ENCODE measurements at places on chromosomes 7 and 10.

- no peak for DNase-seq
Measured at GRCh38 chr10:52879091-52879807, 106.7 kb upstream of the MBL2 start.

DNA sequence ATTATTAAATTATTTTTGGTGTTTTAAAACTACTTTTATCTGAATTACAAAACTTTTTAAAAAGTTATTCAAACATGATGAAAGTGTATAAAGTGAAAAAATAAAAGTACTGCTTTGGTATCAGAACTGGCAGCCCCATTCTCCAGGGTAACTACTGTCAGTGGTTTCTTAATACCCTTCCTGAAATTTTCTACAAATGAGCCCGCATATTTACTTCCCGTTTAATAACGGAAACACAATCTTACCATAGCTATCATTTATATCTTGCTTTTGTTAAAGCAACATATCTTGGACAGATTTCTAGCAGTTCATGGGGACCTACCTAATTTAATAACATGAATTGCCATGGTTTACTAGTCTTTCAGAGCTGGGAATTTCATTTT lies 249.9 kb downstream of the RNLS start:
- DNase-seq, result no peak

GRCh38 chr10:50511492-50512213 lies 112.1 kb downstream of the SGMS1 start:
- no peak for DNase-seq

DNA sequence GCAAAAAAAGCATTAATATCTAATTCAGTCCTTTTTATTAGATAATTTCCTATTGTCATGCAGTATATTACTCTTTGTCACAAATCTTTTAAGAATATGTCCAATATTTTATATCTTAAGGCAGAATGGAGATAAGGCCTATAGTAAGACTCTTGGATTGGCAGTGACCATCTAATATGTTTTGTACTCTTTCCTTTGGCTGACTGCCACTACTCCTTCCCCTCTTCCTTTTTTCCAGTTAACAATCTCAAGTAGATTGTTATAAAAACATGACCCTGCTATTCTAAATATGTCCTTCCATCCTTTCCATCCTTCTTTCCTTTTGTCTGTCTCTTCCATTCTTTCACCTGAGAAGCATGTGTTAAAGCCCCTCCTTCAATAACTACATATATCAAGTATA lies 92.8 kb upstream of the TMEM168 start:
- DNase-seq, result no peak

GRCh38 chr7:92767437-92767836 lies 68.9 kb downstream of the CDK6 start:
- DNase-seq, result no peak

GRCh38 chr10:30028738-30029030 lies 30.7 kb downstream of the JCAD start:
- no peak for DNase-seq

DNA sequence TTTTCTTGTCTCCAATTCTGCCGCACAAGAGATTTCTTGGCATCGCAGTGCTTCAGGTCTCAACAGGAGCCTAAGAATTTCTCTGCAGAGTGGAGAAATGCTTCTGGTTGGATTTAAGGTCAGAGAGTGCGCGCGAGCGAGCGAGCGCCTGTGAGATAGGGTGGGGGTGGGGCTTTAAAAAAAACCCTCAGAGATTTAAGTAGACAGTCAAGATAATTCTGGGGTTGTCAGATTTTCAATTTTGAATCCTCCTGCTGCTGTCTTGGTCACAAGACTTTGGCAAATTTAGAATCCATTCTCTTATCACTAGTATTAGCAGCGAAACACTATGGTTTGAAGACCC lies 49.7 kb downstream of the CPEB3 start:
- no peak for DNase-seq

DNA sequence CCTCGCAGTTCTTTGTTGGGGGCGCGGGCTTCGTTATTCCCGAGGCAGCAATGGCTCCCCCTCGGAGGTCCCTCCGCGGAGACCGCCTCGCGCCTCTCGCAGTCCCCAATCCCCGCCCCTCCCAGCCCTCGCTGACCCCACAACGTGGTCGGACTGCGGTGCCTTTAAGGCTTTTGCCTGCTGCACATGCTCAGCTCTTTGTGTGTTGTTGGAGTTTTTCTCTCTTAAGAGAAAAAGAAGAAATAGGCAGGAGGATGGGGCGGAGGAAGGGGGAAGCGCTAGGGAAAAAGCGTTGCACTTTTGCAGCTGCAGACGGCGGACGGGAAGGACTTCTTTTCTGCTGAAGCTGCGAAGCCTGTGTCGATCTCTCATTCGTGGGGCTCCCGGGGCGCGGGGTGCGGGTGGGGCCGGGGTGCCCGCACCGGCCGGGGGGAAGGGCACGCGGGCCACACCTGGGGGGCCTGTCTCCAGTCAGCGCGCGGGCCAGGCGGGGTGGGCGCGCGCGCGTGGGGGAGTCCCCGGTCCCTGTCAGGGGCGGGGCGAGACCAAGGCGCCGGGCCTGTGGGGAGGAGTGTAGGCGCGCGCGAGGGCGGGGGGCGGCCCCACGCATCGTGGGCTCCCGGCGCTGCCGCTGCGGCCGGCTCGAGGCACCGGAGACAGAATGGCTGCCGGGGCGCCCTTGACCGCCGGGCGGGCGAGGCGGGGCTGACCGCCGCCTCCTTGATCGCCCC lies 445 bp upstream of the ATRNL1 start:
- DNase-seq, result peak; percentile 51

Data from GM12892 (cell line).